Stimulated activated CD4-positive, alpha-beta T cell treated with anti-CD3 and anti-CD28 coated beads, TNF-alpha, amount 100 ng/mL, for 1 hour (primary cell): ENCODE measurements at places on chromosomes 13 and 19.

DNA sequence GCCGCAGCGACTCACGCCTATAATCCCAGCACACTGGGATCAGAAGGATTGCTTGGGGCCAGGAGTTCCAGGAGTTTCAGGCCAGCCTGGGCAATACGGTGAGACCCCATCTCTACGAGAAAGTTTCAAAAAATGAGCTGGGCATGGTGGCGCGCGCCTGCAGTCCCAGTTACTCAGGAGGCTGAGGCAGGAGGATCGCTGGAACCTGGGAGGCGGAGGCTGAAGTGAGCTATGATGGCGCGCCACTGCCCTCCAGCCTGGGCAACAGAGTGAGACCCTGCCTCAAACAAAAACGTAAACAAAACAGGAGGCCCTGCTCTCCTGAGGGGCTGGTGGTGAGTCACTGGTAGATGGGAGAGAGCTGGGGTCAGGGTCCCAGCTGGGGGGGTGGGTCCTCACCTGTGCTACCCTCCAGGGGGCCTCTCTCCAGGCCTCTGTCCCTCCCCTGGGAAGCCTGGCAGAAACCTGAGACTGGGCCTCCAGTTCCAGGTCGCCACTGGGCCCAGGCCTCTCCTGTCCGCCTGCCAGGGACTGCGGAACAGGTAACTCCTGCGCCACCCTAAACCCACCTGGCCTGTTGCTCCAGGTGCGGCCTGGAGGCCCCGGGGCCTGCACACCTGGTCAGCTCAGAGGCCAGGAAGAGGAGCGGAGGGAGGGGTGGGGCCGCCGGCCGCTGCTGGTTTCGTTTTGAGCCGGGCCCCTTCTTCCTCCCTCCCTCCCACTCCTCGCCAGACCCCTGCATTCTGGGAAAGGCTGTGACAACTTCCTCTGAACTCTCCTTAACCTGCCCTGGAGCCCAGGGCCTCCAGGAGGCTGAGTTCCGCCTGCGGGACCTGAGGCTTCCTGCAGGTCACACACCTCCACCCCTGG, 17.2 kb upstream of the ZBTB7A start:
- DNase-seq: no peak

GRCh38 chr19:28987177-28987576, 225.8 kb downstream of the UQCRFS1 start:
- DNase-seq: no peak

DNA sequence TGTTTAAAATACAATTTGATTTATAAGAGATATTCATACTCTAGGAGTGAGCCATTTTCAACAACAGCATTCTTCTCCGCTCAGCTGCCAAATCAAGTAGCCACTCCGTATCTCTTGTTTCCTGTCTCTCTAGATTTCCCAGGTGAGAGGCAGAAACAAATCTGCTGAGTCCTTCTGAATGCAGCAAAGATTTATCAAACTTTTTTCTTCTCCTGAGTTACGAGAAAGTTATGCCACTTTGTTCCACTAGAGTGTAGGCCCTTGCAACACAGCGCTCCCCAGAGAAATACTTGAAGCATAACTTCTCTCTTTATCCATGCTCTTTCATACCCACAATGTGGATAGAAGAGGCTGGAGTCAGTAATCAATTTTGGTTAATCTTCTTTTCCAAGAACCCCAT, 1960.8 kb downstream of the OLFM4 start:
- no peak for DNase-seq

- no peak for DNase-seq
These were observed 3.8 kb downstream of the MIER2 start for GRCh38 chr19:340620-341385.

DNA sequence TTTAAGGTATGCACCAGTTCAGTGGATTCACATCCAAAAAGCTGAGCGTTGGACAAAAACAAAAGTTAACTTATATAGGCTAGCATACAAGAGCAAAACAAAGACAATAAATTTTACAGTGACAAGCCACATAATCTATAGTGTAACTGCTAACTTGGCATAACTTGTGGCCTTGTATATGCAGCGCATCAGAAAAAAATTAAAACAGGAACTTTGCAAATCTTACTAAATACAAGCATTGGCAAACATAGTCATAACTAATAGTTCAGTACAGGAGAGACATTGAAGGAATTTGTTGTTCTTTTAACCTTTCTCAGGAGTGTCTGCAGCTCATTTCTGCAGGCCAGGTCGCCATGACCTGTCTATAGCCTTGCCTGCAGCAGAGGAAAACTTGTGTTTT, 54.6 kb downstream of the OR10H4 start:
- DNase-seq: no peak

- no peak for DNase-seq
These were observed 133.5 kb downstream of the DNAJC15 start for GRCh38 chr13:43156916-43157315.

GRCh38 chr13:111541752-111542529, 221.5 kb downstream of the TEX29 start:
- DNase-seq: no peak

DNA sequence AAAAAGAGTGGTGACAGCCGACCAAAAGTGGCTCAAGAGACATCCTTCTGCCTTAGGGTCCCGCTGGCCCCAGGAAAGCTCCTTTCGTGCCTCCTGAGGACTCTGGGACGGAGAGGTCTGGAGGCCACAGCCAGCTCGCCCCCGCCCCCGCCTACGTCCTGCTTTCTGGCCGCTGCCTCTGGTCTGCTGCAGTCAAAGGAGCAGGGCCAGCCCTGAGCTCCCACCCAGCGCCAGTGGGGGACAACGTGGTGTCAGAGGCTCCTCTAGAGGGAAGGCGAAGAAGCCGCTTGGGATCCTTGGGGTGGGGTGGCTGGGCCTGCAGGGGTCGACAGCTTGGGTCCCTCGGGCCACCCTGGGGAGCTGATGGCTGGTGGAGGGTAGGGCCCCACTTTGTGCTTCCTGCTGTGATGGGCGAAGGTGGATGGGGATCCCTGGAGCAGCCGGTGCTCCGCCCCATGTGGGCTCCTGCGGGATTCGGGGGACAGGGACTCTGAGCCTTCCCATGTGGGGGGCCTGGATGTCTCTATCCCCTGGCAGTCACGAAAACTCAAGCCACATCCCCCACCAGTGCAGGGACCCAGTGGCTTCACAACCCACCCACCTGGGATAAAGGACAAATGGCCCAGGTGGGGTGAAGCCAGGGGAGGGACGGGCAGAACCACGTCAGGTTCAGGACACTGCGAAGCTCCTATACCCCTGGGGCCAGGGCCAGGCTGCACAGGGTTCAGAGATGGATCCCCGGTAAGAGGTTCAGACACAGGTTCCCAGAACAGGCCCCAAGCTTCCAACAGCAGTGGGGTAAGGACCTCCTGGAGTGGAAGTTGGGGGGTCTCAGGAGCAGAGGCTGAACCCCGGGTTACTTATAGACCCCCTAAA, 9.0 kb upstream of the DIRAS1 start:
- no peak for DNase-seq

GRCh38 chr13:49410477-49410876, 33.4 kb downstream of the CAB39L start:
- no peak for DNase-seq

DNA sequence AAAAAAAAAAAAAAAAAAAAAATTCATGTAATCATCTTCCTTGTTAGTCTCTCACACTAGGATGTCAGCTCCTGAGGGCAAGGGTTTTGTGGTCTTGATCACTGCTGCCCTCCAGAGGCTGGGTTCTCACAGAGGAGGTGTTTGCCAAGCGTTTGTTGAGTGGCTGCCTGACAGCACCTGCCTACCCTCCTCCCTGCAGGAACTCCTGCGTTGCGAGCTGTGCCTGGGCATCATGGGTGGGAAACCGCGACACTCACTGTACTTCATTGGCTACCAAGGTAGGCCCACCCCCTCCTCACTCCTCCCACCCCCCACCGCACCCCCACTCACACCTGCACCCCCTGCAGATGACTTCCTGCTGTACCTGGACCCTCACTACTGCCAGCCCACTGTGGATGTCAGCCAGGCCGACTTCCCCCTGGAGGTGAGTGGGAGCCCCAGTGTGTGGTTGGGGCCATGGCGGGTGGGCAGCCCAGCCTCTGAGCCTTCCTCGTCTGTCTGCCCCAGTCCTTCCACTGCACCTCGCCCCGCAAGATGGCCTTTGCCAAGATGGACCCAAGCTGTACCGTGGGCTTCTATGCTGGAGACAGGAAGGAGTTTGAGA, 8.1 kb downstream of the ATG4D start:
- no peak for DNase-seq

DNA sequence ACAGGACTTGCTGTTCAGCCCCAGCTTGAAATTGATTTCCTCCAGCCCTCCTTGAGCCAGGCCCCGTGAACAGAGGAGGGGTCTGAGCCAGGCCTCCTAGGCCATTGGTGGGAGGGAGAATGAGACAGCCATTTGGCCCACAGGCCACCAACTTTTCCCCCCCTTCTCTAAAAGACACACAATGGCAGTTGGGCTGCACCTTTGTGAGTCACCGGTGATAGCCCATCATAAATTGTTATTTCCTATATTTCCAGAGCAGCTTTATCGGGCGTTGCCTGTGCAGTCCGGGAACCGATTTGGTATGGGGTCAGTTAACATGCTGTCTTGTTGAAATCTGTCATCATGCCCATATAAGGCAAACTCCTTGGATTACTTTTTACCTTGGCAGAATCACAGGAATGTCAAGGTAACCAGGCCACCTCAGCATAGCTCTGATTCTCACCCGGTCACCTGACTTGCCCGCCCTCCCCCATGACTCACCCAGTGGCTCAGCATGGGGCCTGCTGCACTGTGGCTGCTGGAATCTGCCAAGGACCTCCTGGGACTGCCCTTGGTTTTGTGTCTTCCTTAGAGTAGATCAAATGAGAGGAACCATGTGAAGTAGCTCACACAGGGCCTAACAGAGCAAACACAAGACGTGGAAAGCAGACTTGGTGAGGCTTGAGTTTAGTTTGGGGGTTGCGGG, 36.1 kb downstream of the ACTN4 start:
- DNase-seq: no peak

GRCh38 chr13:50069261-50069660, 54.0 kb downstream of the KCNRG start:
- no peak for DNase-seq

GRCh38 chr13:98731925-98732324, 20.5 kb downstream of the SLC15A1 start:
- no peak for DNase-seq

DNA sequence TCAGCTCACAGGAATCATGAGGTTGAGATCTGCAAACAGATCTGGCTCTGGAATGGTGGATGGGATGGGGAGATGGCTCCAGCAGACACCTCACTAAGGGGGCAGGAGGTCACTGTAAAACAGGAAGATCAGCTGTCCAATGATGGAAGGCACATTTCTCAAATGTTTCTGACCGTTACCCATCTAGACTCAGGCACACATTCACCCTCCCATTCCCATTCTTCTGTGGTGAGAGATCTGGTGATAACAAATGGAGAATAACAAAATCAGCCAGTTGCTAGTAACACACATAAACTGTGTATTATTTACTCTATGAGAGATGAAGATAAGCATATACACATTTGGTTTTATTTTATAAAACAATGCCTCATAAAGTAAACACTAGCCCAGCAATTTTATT, 235.9 kb downstream of the TSHZ3 start:
- no peak for DNase-seq

GRCh38 chr19:23914402-23915286, at the start of gene ZNF726:
ZNF726 (plus strand) TSS chr19:23914886; CDS start chr19:23914995, 109 bp downstream.
- DNase-seq: peak; percentile 67

GRCh38 chr19:19033176-19033425, 216 bp downstream of the SUGP2 start:
- DNase-seq: no peak

- no peak for DNase-seq
These were observed 14.9 kb downstream of the FGF21 start for GRCh38 chr19:48770266-48770665.
